HS-27A (cell line): ENCODE measurements at places on chromosomes 1 and 21.

DNA sequence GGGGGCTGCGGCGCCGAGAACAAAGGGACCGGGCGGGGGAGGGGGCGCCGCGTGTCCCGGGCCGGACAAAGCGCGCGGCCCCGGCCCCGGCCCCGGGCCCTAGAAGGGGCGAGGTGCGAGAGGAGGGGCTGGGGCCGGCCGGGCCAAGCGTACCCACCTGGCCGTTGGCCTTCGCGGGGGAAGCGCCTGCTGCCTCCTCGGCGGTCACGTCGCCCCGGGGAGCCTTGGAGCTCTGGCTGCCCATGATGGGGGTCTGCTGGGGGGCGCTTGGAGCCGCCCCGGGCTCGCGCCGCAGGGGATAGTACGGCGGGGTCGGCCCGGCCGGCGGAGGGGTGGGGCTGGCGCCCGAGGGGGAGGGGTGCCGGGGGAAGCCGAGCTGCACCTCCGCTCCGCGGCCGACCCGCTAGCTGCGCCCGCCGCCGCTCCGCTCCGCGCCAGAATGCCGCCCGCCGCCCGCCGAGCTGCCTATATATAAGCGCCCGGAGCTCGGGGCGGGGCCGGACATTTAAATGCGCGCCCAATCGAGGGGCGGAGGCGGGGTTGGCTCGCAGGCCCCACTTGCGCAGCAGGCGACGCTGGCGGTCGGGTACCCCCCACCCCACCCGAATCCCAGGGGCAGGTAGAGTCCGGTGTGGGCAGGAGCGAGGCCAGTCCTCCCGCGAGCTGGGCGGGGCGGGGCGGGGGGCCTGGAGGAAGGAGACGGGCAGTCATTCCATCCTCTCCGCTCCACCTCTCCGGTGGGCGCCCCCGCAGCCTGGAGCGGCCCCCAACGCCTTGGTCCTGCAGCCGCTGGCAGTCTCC lies at the start of gene MARCKSL1:
Gene MARCKSL1, minus strand, starts transcription at position 444 of the 801 bp plus-strand sequence. Its CDS starts 200 bp downstream, at position 244.
- no peak for DNase-seq

GRCh38 chr1:218614031-218614430 lies 268.9 kb downstream of the TGFB2 start:
- DNase-seq, result no peak

GRCh38 chr1:178411756-178412399 lies 84.9 kb downstream of the CLEC20A start:
- DNase-seq, result no peak

DNA sequence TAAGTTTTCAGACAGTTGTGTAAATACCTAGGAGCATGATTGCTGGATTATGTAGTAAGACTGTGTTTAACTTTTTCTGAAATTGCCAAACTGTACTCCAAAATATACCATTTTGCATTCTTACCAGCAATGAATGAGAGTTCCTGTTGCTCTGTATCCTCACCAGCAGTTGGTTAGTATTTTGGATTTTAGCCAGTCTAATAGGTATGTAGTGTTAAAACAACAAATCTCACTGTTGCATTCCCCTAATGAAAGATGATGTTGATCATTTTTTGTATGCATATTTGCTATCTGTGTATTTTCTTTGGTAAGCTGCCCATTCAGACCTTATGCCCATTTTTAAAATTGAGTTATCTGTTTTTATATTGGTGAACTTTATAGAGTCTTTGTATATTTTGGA lies 89.9 kb downstream of the RASAL2 start:
- no peak for DNase-seq

- no peak for DNase-seq
These were observed 100.8 kb upstream of the DNAH14 start for GRCh38 chr1:224828691-224829090.

DNA sequence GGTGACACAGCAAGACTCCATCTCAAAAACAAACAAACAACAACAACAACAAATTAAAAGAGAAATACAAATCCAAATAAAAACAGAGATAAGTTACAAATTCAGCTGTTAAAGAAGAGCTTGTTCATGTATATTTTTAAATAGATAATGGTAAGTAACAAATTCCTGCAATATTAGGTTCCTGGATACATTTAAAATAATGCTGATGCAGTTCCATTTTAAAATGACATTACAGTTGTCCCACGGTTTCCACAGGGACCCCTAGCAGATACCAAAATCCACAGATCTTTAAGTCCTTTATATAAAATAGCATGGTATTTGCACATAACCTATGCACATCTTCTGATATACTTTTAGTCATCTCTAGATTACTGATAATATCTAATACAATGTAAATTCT lies 61.5 kb downstream of the ABL2 start:
- DNase-seq, result no peak

DNA sequence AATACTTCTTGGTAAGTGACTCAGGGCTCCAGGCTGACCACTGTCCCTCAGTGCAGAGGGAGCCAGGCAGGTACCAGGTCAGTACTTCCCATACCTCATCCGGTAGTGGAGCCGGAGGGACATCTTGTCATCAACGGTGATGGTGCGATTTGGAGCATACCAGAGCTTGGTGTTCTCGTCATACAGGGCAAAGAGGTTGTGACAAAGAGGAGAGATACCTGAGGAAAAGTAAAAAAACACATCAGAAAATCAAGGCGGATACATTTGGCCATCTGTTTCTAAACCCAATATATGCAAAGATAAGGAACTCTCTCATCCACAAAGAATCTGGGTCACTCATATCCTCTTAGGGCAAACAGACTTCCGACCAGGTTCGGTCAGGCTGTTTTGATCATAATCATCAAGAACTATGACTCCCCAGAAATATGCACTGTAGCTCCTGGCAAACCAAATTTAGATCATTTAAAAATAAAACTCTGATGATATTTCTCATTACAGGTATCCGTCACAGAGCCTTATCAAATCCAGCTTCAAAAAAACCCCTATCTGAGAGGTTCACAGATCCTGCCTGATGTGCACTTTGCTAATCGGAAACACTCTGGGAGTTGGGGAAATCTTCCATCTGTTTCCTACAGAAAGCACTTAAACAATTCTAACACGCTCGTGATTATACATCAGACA lies 87.3 kb downstream of the JAK1 start:
- peak; percentile 14 for DNase-seq

DNA sequence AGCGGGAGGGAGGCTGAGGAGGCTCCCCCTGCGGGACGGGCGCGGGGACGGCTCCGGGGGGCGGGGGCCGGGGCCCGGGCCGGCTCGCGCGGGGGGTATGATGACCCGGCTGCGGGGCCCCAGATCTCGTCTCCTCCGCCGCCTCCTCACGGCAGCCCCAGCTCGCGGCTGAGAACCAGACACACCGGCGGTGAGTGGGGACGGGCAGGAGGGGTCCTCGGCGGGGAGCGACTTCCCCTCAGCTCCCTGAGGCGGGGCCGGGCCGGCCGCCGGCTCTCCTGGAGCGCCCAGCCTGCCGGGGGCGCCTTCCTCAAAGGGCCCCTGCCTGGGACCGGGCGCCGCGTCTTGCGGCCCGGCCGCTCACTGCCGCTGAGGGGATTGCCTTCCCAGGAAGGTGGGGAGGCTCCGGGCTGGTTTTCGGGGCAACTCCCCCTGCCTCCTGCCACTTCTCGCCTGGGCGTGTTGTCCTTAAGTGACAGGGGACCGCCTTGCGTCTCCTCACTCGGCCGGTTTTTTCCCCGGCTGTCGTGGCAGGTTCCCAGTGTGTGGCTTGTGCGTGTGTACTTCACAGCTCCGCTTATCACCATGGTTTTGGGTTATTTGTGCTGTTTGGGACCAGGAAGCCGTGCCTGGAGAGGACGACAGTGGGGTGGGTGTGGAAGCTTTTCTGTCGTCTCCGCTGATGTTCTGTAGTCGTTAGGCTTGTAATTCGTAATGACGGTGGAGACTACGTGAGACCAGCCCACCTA lies 800 bp downstream of the HIPK1 start:
- DNase-seq, result no peak

DNA sequence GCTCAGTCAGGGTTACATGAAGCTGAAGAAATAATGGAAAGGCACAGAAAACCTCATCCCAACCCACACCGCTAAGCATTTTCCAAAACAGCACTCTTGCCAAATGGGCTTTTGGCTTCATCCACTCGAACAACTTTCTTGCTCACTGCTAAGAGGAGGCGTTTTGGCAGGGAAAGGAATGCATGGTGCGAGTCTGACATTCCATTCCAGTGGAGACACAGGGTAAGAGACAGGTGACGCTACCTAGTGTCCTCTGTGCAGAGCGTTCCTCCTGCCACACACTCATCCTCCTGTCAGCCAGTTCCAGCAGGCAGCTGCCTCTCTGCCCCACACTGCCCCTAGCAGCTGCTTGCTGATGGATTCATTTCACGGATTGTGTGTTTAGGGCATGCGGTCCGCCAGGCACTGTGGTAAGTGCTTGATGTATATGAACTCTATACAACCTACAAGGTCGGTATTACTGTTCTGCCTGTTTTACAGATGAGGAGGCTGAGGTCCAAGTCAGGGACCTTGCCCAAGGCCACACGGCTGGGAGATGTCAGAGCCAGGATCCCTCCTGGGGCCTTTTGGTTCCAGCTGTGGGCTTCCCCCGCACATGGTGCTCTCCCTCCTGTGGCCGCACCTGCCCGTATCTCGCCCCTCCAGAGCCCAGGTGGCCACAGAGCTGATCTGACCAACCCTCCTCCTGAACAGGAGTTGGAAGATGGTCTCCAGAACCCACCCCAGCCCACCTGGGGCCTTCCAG lies 25.7 kb upstream of the BACE2 start:
- DNase-seq, result no peak

DNA sequence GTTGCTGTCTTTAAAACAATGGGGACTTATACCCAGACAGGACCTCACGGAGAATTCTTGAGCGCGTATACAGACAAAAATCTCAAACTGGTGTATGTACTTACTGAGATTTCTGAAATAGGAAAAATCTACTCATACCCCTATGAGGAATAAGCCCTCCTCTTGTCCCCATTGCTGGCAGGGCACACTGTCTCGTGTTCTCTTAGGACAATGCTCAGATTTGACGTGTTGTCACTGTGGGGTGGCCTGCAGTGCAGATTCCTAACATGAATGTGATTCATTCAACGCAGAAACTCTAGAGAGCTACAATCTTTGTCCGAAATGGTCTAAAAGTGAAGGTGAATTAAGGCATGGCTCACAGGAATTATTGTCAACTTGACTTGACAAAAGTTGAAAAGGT lies 31.1 kb upstream of the PDE9A start:
- no peak for DNase-seq

- no peak for DNase-seq
These were observed 27.8 kb downstream of the FNBP1L start for GRCh38 chr1:93475681-93476080.

GRCh38 chr21:39597595-39597994 lies 15.1 kb upstream of the B3GALT5 start:
- no peak for DNase-seq

DNA sequence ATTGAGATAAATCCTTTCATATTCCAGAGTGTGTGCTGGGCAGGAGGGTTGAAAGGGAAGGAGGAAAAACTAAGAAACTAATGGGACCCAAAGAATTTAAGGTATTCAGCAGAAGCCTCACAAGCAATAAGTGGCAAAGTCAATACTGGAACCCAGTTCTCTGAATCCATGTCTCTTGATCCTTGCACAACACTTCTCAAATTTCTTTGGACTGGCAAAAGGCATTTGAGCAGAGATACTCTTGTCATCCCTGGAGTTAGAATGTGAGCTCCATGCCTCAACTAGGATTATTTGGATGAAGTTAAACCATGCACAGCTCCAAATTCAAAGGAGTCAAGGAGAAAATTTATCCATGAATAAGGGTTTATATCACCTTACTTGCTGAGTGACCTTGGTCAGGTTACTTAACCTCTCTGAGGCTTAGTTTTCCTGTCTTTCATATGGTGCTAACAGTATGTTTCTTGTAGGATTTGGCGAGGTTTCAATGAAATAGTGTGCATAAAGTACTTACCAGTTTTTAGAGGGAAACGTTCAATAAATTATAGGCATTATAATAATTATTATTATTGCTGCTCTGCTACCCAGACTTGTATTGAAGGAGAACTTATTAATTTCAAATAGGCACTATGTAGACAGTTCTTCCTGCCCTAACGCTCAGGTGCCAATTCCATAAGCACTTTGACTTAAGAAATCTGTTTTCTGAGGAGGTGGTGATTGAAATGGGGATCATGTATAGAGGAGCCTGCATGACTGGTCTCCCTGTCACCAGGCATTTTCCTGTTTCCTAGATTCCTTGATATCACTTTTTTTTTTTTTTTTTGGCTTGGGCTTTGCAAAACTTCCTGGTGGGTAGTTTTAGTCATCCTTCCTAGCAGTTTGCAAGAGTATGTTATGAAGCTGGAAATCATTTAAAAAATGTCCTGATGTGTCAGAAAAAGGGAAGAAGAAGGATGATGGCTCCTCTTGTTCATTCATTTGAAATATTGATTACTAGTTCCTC lies 125.0 kb upstream of the JUN start:
- DNase-seq, result peak; percentile 82

DNA sequence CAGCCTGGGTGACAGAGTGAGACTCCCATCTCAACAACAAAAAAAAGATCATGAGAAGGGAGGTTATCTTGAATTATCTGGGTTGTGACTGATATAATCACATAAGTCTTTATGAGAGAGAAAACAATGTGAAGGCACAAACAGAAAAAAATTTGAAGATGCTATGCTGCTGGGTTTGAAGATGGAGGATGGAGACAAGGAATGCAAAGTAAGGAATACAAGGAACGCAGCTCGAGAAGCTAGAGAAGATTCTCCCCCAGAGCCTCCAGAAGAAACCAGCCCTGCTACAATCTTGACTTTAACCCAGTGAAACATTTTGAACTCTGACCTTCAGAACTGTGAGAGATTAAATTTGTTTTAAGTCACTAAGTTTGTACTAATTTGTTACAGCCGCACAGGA lies 15.1 kb downstream of the EVI5 start:
- DNase-seq, result no peak

GRCh38 chr1:207830788-207831187 lies 78.9 kb downstream of the CD46 start:
- DNase-seq, result no peak
